ENCODE measurements at places on chromosomes 11 and 22.

DNA sequence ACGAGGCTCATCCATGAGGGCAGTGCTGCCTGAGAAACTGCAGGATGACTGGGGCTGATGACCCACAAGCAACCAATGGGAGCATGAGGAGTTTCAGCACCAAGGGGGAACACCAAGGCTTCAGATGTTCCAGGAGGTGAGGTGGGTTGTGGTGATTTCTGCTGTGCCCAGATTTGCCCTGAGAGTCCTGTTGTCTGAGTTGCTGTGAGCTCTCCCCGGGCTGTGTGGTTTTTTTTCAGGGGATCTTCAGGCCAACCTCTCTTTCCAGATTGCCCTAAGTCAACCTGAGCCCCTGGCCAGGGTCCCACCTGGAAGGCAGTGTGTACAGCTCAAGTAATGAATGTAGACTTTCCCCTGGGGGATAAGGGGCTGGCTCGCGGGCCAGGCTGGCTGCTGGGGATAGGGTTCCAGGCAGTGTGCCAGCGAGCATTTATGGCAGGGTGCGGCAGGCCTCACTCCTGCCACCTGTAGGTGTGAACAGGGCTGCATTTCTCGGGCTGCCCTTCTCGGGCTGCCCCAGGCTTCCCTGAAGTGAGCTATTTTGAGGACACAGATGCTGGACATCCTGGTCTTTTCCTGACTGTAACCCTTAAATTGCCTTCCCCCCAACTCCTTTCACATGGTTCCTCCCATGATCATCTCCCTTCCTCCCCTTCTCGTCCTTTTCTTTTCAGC lies 9.8 kb downstream of the SLC22A6 start:
- peak; percentile 16 for DNase-seq

GRCh38 chr11:19866521-19866920 lies 153.9 kb downstream of the NAV2 start:
- DNase-seq: no peak

- DNase-seq: peak; percentile 62
These were observed 27.3 kb downstream of the MARK2 start for GRCh38 chr11:63866211-63866610.

DNA sequence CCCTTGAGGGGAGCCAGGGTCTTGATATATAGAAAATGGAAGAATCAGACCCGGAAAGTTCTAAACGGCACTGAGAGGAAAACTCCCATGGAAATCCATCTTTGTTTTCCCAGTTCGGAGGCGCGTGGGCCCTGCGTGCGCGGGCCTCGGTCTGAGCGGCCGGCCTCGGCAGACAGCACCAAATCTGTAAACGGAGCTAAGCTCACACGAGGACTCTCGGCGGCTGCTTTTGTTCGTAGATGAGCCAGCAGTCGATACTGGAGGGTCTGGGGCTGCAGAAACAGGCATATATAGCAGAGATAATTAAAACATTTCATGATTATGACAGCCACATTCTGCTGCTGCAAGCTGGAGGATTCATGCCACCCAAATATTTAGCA lies 68.5 kb upstream of the PPARA start:
- DNase-seq: peak; percentile 40

GRCh38 chr11:27660171-27660570 lies 40.1 kb downstream of the BDNF start:
- no peak for DNase-seq

DNA sequence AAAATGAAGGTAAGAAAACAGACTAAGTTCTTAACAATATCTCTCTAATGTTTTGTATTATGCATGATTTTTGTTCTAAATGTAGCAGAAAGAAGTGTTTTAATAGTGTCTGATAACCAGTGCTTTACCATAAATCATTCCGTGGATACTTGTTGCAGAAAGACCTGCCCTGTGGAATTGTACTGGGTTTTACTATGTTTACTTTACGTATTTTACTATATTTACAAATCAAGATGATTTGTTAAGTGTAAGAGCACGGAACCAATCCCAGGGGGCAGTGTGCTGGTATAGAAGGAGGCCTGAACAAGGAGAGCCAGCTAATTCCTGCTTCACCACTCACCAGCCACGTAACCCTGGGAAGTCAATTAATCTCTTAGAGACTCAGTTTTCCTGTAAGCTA lies 1.4 kb downstream of the HTR3B start:
- DNase-seq: peak; percentile 40

DNA sequence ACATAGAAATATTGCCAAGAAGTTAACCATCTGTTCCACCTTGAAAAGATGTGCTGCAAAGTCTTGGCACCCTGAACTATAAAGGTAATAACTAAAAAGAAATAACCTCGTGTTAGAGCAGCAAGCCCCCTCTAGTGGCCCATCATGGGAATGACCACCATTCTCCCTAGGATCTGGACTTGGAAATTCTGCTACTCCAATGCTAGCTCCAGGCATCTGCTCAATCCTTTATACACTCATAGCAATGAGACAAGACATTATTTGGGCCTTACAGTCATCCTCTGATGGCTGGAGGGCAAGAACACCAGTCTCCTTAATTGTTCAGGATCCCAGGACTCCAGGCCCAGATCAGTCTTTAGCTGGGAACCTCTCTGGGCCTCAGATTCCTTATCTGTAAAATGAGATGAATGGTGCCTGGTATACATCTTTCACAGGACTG lies 76.0 kb downstream of the CWC15 start:
- DNase-seq: peak; percentile 59

- DNase-seq: no peak
These were observed 43.2 kb downstream of the KCNQ1 start for GRCh38 chr11:2488004-2488403.

DNA sequence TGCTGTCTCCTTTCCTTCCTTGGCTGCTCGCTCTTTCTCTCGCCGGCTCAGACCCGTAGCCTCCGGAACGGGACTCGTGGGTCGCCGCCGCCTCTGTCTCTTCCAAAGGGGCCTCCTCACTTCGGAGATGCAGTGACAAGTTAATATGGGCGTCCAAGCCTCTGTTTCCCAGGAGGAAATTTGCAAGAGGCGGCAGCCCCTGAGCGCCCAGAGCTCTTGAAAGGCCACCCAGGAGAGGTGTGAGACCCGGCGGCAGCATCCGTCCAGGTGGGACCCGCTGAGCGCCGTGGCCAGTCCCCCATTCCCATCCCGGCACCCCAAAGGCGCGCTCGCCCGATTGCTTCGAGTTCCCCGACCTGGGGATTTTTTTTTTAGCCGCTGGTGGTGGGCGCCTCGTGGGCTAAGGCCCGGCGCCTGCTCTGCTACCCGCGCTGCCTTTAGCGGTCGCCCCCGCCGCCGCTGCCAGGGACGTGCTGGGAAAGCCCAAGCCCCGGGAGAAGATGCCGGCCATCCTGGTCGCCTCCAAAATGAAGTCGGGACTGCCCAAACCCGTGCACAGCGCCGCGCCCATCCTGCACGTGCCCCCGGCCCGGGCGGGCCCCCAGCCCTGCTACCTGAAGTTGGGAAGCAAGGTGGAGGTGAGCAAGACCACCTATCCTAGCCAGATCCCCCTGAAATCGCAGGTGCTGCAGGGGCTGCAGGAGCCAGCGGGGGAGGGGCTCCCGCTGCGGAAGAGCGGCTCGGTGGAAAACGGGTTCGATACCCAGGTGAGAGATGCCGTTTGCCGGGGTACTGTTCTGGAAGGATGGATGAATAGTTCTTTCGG lies 772 bp downstream of the NAV2 start:
- DNase-seq: no peak

Measured in EH (cell line).